ENCODE measurements at places on chromosomes 4 and X.

- DNase-seq, result peak; percentile 1
Observed at GRCh38 chrX:80578517-80579105, 158.4 kb downstream of the TENT5D start.

DNA sequence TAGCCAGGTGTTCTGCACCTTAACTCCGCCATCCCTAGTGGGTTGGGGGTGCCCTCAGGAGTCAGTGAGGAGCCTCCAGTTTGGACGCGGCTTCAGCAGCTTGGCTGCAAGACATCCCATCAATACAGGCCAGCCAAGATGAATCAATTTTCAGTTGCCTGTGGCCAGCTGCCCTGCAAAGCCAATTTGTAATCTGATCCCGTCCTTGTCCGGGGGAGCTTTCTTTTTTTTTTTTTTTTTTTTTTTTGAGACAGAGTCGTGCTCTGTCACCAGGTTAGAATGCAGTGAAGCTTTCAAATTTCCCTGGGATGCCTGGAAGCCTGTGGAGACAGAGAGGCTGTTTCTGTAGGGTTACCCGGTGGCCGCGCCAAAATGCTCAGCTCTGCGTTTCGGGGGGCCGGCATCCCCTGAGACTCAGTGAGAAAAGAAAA lies 192.5 kb downstream of the ASMT start:
- DNase-seq, result no peak

GRCh38 chrX:28609917-28610613 lies 22.8 kb downstream of the IL1RAPL1 start:
- DNase-seq, result no peak

- DNase-seq, result no peak
Observed at GRCh38 chr4:77844363-77844762, 18.3 kb upstream of the MRPL1 start.

GRCh38 chr4:176409627-176410026 lies 89.9 kb downstream of the SPCS3 start:
- no peak for DNase-seq

DNA sequence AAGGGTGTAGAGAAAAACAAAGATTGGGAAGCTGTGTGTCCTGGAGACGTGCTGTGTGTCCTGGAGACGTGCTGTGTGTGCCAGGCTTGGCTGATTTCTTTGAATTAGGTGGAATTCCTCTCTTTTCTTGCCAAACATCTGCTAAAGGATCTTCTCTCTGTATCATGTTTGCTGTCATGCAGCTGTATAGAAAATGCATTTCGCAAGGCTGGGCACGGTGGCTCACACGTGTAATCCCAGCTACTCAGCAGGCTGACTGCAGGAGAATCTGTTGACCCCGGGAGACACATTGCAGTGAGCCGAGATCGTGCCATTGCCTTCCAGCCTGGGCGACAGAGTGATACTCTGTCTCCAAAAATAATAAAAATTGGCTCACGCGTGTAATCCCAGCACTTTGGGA lies 187.0 kb downstream of the CRLF2 start:
- no peak for DNase-seq

- no peak for DNase-seq
Observed at GRCh38 chr4:1492142-1492457, 85.9 kb upstream of the NKX1-1 start.

- DNase-seq, result peak; percentile 9
Observed at GRCh38 chrX:130575831-130576389, 174.1 kb downstream of the RBMX2 start.

GRCh38 chr4:38857354-38858096 lies 908 bp upstream of the TLR6 start:
- DNase-seq, result peak; percentile 31
